ENCODE measurements at places on chromosomes 11 and 22.

DNA sequence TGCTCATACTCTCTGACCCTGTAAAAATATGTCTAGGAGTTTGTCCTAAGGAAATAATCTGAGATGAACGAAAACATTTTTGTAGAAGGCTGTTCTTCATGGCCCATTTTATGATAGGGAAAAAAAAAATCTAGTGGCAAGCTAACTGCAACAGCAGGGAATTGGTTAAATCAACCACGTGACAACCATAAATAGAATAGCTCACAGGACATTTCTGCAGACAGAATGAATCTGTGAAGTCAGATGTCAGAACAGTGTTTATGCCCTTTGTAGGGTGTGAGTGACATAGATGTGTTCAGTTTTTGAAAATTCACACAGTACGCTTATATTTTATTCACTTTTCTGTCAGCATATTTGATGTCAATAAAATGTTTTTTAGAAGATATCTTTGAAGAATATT lies 16.1 kb downstream of the ARHGAP1 start:
- no peak for DNase-seq

DNA sequence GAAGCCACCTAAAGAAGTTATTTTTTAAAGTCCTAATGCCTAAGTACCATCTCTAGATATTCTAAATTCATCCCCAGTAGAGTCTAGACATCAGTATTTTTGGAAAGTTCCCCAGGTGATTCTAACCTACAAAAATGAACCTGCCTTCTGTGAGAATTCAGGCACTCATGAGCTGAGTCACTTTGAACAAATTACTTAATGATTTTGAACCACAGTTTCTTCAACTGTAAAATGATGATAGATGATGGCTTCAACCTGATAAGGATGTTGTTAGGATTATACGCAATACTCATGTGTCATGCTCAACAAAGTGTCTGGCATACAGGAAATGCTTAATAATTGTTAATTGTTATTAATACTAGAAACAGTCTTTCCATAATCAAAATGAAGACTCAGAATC lies 82.8 kb upstream of the OR5AK2 start:
- DNase-seq: no peak

DNA sequence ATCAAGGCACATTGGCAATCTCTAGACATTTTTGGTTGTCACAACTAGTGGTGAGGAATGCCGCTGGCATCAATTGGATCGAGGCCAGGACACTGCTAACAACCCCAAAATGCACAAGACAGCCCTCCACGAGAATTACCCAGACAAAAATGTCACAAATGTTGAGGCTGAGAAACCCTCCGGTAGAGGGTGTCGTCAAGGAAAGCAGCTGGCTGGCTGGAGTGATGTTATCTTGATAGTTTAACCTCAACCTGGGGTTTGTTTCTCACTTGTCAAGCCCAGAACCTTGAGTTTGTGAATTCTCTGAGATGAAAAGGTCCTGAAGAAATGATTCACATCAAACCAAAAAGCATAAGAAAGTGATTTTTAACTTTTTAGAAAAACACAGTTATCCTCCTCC lies 21.1 kb upstream of the TMPRSS13 start:
- no peak for DNase-seq

GRCh38 chr22:33382436-33382835 lies 324.3 kb upstream of the SYN3 start:
- DNase-seq: no peak

GRCh38 chr11:68709062-68709461 lies 24.7 kb downstream of the GAL start:
- DNase-seq: no peak

- no peak for DNase-seq
Measured at GRCh38 chr11:20048246-20048645, 112.0 kb downstream of the DBX1 start.

- no peak for DNase-seq
Measured at GRCh38 chr11:64674774-64675173, 48.2 kb downstream of the NRXN2 start.

- no peak for DNase-seq
Measured at GRCh38 chr11:70073871-70074371, 4.2 kb upstream of the ANO1 start.

- peak; percentile 97 for DNase-seq
Measured at GRCh38 chr11:92867913-92868619, 101.4 kb upstream of the MTNR1B start.

DNA sequence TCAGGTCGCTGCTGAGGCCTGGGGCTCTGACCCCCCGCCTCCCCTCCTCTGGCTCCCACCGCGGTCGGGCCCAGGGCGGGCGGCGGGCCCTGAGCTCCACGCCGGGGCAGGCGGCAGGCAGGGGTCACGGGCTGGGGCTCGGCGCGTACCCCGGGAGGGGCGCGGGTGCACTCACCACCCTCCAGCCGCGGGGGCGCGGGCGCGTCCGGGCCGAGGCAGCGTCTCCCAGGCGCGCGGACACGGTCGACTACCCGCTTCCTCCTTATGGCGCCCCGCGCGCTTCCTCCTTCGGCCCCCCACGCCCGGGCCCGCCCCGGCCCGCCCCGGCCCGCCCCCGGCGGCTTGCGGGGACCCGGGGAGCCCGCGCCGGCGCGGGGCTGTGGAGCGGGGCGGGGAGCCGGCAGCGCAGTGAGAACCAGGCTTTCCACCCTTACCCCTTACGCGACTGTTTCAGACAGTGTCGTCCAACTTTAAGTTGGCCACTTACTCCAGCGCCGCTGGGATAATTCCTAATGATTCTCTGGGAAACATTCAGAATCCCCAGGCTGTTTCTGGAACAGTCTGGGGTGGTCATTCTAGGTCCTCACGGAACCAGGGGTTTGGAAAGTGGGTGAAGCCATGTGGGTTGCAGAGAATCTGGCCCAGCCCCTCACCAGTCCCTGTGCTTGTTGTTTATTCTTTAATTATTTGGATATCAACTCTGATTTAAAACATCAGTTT lies at the start of gene BID:
Gene BID, minus strand, starts transcription at position 264 of the 720 bp plus-strand sequence. CDS start 24,353 bp downstream, outside the sequence.
- DNase-seq: no peak

- no peak for DNase-seq
Measured at GRCh38 chr11:130202009-130202817, 42.6 kb downstream of the ST14 start.

- no peak for DNase-seq
Measured at GRCh38 chr11:63937713-63938478, 906 bp upstream of the NAA40 start.
